HFFc6 (cell line): ENCODE measurements at places on chromosomes 11 and 22. TPM values are rescaled to one million over a fixed set of nuclear protein-coding genes. Genes with fewer than 3 reads are reported as not detected.

MAP6 gene
- total RNA-seq: 0.77 to 4.0 TPM (median 3.0 TPM) in 3 replicates

SNX32 gene
- total RNA-seq: not detected in 3 replicates

TREH gene
- not detected in 3 replicates for total RNA-seq

INS gene
- not detected in 3 replicates for total RNA-seq

OR51E1 gene
- not detected in 3 replicates for total RNA-seq
